ENCODE measurements at places on chromosomes 7 and 10. TPM values are rescaled to one million over a fixed set of nuclear protein-coding genes. Genes with fewer than 3 reads are reported as not detected.

The HOXA5 gene
- not detected for total RNA-seq

The NACAD gene
- 0.21 TPM for total RNA-seq

The ASB10 gene
- not detected for total RNA-seq

DNA sequence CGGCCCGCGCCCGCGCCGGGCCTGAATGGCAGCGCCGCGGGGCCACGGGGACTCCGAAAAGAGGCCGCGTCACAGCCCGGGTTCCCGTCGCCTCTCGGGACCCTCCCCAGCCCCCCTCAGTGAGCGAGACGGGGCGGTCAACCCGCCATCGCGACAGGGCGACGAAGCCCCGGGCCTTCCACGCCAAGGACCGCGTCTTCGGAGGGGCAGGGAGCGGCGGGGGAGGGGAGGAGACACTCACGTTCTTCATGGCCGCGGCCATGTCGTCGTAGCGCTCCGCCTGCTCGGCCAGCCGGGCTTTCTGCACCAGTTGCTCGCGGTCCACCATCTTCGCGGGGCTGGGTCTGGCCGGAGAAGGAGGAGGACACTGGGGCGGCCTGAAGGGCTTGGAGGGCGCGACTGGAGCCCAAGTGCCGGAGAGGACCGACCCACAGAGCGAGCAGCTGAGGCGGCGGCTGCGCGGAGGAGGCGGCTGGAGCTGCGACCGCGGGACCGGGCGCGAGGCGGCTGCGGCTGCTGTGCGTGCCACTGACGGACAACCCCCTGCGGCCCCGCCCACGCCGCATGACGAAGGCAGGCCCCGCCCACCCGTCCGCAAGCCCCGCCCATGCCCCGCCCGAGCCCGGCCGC lies at the start of gene YWHAG:
Gene YWHAG, minus strand, starts transcription at position 511 of the 630 bp plus-strand sequence. Its CDS starts 183 bp downstream, at position 328.
- DNase-seq = peak; percentile 93
- H3K36me3 ChIP-seq = peaks cover 32% of the 10 kb centered on the region
- peak within 1 kb of the TSS; percentile 97 for H3K27ac ChIP-seq

GRCh38 chr7:142389544-142389943 lies 131.7 kb upstream of the PRSS58 start:
- H3K27me3 ChIP-seq = no peaks in the 10 kb centered on the region
- DNase-seq = no peak
- no peak overlapping the region for H3K27ac ChIP-seq
- peaks cover 12% of the 10 kb centered on the region for H3K4me1 ChIP-seq

DNA sequence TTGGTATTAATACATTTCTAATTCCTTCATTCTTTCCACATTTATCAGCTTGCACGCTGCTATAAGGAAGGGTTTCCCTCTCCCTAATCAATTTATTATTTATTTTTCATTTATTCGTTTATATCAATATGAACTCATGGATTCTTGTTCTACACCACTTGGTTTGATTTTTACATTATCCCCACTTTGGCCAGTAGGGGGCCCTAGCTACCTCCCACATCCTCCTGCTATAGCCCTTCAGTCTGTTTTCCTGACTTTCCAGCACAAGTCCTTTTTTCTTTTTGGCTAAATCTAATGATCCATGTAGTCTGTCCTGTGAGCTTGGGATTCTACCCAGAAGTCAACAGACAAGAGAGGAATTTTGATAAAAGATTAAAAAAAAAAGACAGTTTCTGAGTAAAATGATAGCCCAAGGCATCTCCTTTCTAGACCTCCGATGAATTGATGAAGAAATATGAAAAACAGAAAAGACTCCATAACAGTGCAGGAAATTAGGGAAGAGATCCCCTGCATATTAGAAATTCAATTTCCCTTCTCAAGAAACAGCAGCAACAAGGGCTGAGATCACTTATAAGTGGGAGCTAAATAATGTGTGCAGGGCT lies 47.7 kb downstream of the LYZL2 start:
- no peaks in the 10 kb centered on the region for H3K36me3 ChIP-seq
- peak; percentile 28 for DNase-seq
- peaks cover 3% of the 10 kb centered on the region for H3K27me3 ChIP-seq
- H3K4me1 ChIP-seq = peaks cover 5% of the 10 kb centered on the region
- no peak overlapping the region for H3K27ac ChIP-seq

DNA sequence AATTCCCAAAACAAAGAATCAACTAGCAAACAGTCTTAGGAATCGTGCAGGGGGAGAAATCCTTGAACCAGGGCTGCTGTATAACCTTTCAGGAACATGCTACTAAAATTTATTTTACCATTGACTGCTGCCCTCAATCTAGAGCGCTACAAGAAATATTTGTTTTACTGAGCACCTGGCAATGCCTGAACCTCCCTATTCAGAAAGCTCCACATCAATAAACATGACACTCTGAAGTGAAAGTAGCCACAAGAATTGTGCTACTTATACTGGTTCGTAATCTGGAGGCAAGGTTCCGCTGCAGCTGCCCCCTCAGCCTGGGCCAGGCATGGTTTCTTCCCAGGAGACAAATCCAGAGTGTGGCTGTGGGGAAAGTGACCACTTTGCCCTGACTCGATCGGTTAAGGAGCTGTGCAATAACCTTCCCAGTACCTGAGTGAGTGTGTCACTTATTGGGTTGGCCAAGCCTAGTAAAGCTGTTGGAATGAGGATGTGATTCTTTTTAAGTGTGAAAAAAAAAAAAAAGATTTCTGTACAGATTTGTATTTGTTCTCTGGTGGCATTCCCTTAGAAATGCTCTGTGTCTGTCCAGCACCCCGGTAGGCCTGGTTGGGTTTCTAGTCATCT lies 7.7 kb downstream of the VWA2 start:
- no peaks in the 10 kb centered on the region for H3K4me1 ChIP-seq
- H3K27ac ChIP-seq = no peak overlapping the region
- no peak overlapping the region for H3K4me3 ChIP-seq
- H3K27me3 ChIP-seq = peaks cover 24% of the 10 kb centered on the region

- no peak for DNase-seq
- H3K27me3 ChIP-seq = peaks cover 14% of the 10 kb centered on the region
- peaks cover 3% of the 10 kb centered on the region for H3K4me1 ChIP-seq
Measured at GRCh38 chr7:107691716-107692115, 31.1 kb downstream of the SLC26A4 start.

GRCh38 chr10:96334616-96335526 lies 23.9 kb downstream of the OPALIN start:
- no peak overlapping the region for H3K4me3 ChIP-seq
- peaks cover 27% of the 10 kb centered on the region for H3K27me3 ChIP-seq
- H3K36me3 ChIP-seq = no peaks in the 10 kb centered on the region
- peaks cover 12% of the 10 kb centered on the region for H3K4me1 ChIP-seq

GRCh38 chr10:25600651-25601050 lies 333.4 kb upstream of the MYO3A start:
- H3K36me3 ChIP-seq = no peaks in the 10 kb centered on the region
- H3K27ac ChIP-seq = no peak overlapping the region
- no peaks in the 10 kb centered on the region for H3K4me1 ChIP-seq
- no peaks in the 10 kb centered on the region for H3K27me3 ChIP-seq
- no peak overlapping the region for H3K4me3 ChIP-seq

- H3K27ac ChIP-seq = no peak overlapping the region
- no peaks in the 10 kb centered on the region for H3K36me3 ChIP-seq
- DNase-seq = no peak
- H3K4me3 ChIP-seq = no peak overlapping the region
Measured at GRCh38 chr7:143177374-143178119, 5.7 kb upstream of the TAS2R39 start.

DNA sequence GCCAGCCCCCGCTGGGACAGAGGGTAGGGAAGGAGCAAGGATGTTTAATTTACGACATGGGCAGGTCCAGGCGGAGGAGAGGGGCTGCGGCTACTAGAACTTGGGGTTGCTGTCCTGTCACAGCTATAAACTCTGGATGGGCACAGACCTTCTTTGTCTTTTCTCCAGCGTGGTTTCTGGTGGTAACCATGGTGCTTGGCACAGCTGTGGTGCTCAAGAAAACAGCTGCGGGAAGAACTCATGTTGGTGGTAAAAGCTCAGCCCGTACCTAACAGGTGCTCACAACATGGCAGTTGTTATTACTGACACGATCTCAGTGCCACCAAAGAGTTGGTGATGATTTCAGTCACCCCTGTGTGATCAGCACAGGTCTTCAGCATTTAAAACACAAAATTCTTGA lies 13.8 kb downstream of the BAIAP2L1 start:
- H3K27ac ChIP-seq = no peak overlapping the region
- no peaks in the 10 kb centered on the region for H3K36me3 ChIP-seq
- DNase-seq = no peak
- no peaks in the 10 kb centered on the region for H3K4me1 ChIP-seq
- H3K4me3 ChIP-seq = no peak overlapping the region
- peaks cover 3% of the 10 kb centered on the region for H3K27me3 ChIP-seq

DNA sequence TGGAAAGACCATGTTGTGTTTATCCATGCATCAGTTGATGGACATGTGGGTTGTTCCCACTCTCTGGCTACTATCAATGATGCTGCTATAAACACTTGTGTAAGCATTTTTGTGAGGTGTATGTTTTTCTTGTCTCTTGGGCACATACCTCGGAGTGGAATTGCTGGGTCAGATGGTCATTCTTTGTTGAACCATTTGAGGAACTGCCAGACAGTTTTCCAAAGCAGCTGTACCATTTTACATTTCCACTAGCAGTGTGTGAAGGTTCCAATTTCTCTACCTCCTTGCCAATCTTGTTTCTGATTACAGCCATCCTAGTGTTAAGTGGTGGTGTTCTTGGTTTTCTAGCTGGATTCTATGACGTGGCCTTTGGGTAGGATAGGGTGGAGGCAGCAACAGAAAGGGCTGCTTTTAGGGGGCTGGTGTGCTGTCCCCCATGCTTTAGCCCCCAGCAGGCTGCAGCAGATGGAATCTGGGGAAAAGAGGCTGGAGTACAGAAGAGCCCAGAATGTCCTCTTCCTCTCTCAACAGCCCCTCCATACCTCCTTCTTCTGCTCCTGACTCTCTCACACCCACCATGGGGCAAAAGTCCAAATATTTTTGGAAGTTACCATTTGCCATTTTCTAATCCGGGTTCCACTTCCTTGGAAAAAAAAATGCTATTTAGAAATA lies 352.7 kb downstream of the FRMD4A start:
- no peaks in the 10 kb centered on the region for H3K36me3 ChIP-seq
- H3K27ac ChIP-seq = no peak overlapping the region
- H3K4me1 ChIP-seq = no peaks in the 10 kb centered on the region
- no peak overlapping the region for H3K4me3 ChIP-seq
- DNase-seq = no peak
- H3K27me3 ChIP-seq = peaks cover 5% of the 10 kb centered on the region

DNA sequence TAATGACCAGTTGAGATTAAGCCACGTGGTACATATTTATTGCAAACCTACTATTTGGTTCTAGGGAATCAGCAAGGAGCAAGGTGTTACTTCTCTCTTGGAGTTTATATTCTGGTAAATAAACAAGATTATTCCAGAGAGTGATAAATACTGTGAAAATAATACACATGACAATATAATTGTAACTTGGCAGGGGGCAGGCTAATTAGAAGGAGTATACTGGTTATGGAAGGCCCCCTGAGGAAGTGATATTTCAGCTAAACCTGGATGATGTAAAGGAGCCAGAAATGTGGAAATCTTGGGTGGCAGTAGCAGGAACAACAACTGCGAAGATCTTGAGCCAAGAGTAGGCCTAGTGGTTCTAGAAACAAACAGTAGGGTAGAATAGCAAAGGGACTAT lies 111.8 kb downstream of the SDK1 start:
- peaks cover 6% of the 10 kb centered on the region for H3K27me3 ChIP-seq
- H3K36me3 ChIP-seq = no peaks in the 10 kb centered on the region
- peaks cover 8% of the 10 kb centered on the region for H3K4me1 ChIP-seq
- H3K4me3 ChIP-seq = no peak overlapping the region
- H3K27ac ChIP-seq = no peak overlapping the region

- no peaks in the 10 kb centered on the region for H3K4me1 ChIP-seq
- H3K27ac ChIP-seq = no peak overlapping the region
- H3K36me3 ChIP-seq = no peaks in the 10 kb centered on the region
- DNase-seq = no peak
- no peaks in the 10 kb centered on the region for H3K27me3 ChIP-seq
Measured at GRCh38 chr7:155020996-155021395, 18.1 kb upstream of the PAXIP1 start.
